Brain pericyte (primary cell): ENCODE measurements at places on chromosomes 6 and 20.

DNA sequence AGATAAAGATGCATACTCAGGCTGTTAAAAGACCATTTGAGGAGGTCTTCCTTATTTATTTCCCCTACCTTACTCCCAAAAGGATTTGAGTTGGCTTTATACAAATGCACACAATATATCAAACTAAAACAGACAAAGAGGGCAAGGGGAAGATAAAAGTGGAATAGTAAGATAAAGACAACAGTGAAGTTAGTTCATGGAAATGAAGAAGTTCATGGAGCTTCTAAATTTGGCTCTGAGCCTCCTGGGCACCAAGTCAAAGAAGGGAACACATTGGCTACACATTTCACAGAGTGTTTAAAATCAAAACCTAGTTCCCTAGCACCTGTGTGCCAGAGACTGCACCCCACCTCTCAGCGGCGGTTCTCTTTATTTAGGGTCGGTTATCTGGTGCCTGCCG, 25.8 kb upstream of the ARMC2 start:
- DNase-seq: no peak

DNA sequence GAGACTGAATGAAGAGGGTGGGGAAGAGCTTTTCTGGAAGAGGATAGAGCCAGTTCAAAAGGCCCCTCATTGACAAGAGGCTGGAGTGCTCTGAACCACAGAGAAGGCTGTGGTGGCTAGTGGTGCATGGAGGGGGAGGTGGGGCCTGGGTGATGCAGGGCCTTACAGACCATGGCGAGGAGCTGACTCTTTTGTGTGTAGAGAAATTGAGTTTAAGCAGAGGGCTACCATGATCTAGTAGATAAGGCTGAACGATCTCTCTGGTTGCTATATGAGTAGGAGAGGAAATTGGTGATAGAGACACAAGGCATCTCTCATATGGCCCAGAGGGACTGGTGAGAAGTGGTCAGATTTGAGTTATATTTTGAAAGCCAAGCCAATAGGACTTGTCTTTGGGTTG, 137.6 kb downstream of the UST start:
- no peak for DNase-seq

DNA sequence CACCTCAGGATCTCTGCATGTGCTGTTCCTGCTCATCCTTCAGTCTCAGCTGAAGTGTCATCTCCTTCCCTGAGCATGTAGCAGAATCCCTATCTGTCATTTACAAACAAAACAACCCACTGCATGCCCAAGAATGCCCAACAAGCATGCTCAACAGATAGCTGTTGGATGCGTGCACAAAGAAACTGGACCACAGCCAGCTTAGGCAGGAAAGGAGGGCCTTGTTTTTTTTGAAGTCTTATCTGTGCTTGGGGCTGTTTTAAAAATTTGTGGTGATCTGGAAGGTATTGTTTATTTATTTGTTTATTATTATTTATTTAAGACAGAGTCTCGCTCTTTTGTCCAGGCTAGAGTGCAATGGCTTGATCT, 18.5 kb upstream of the SLC16A10 start:
- no peak for DNase-seq

DNA sequence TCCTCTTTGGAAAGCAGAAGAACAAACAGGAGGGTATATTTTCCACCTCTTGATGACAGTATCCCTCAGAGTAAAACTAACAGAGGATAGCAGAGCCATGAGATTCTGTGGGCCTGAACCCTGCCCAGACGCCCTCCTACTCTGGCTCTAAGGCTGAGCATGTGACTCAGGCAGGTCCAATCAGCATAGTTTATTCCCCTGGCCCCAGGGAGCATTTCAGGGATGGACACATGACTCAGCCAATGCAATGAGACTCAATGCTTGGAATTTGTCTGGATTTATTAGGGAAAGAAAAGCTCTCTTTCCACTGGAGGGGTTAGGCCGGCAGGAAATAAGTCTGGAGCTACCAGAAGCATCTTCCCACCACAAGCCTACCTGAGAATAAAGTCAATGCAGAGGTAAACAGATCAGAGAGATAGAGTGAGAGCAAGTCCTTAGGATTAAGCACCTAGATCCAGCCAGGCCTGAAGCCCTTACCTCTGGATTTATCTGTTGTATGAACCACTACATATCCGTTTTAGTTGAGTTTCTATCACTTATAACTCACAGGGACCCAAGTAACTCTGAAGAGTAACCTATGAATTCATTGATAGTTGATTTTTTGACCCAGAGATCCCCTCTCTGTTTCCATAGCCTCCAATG, 68.2 kb upstream of the EYA2 start:
- DNase-seq: no peak

GRCh38 chr20:36606158-36607066, 833 bp downstream of the RAB5IF start:
- DNase-seq: no peak

- no peak for DNase-seq
These were observed 41.0 kb downstream of the MOCS1 start for GRCh38 chr6:39893286-39893685.

DNA sequence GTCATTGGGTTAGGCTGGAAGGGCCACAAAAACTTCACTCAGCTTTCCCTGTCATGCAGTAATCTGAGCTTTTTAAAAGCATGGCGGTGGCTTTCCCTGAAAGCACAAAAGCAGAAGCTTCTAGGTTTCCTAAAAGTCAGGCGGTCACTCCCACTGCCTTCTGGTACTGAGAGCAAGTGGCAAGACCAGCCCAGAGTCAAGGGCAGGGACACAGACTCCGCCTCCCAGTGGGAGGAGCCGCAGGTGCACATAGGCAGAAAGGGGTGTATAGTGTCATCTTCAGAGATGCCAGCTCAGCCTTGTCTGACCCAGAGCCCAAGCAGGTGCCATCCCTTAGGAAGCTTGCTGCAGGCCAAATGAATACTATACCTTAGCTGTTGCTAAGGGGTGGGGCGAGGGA, 18.0 kb upstream of the PACSIN1 start:
- DNase-seq: no peak
